Fibroblast of skin of left biceps (primary cell): ENCODE measurements at places on chromosomes 7 and 10.

GRCh38 chr7:106019470-106019820 lies 56.4 kb downstream of the CDHR3 start:
- no peak for DNase-seq

GRCh38 chr7:101733713-101734475 lies 83.5 kb upstream of the CUX1 start:
- no peak for DNase-seq

- no peak for DNase-seq
These were observed 237.4 kb downstream of the SEMA3D start for GRCh38 chr7:84949501-84949900.

DNA sequence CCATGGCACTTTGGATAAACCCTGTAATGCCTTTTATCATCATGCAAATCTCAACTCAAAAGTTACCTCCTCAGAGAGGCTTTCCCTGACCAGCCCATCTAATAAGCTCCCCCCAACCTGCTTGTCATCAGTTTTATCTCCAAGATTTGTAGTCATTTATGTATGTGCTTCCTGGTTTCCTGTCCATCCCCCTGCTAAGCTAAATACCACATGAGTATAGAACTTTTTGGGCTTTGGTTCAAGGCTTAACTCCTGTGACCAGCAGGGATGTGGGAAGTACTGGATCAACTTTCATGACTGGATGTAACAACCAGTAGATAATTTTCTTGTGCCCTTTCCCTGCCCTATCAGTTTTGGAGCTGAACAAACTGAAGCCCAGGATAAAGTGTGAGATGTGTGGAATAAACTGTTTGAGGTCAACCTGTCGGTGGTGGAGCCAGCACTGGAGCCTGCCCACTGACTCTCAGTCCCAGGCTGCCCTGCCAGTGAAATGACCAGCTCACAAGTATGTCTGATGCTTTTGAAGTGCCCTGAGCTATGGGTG lies 148.6 kb downstream of the CYP26A1 start:
- DNase-seq, result no peak

DNA sequence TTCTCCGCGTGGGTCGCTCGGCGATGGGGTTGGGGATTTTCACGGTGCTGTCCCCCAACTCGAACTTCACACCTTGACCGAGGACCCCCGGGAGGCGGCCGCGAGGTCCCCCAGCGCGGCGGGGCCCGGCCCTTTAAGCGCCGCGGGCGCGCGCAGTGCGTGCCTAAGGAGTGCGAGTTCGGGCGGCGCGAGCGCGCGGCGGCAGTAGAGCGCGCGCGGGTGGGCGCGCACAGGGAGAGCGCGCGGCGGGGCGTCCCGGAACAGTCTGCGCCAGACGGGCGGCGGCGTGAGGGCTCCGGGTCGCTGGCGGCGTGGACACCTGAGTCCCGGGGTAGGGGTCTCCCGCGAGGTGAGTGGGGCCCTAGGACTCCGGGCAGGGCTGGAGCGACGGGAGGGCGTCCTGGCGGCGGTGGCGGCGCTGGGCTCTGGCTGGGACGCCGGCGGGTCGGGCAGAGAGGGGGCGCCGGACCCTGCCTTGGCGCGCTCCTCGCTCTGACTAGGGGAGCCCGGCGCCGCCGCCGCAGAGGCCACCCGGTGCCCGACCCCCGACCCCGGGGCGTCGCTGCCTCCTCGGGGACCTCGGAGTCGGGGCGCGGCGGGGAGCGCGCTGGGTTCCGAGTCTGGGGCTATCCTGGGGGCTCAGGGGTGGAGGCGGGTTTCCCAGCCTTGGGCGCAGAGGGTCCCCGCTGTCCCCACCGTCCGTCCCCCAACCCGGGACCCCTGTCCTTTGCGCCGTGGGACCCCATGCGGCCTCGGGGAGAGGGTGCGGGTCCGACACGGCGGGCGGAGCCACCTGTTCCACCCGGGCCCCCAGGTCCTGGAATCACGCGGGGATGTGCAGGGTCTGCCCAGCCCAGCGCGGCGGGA lies at the start of gene PROSER2:
PROSER2 (plus strand) TSS at position 235 of the 867 bp plus-strand sequence. CDS start 28,722 bp downstream, outside the sequence.
- DNase-seq, result no peak

DNA sequence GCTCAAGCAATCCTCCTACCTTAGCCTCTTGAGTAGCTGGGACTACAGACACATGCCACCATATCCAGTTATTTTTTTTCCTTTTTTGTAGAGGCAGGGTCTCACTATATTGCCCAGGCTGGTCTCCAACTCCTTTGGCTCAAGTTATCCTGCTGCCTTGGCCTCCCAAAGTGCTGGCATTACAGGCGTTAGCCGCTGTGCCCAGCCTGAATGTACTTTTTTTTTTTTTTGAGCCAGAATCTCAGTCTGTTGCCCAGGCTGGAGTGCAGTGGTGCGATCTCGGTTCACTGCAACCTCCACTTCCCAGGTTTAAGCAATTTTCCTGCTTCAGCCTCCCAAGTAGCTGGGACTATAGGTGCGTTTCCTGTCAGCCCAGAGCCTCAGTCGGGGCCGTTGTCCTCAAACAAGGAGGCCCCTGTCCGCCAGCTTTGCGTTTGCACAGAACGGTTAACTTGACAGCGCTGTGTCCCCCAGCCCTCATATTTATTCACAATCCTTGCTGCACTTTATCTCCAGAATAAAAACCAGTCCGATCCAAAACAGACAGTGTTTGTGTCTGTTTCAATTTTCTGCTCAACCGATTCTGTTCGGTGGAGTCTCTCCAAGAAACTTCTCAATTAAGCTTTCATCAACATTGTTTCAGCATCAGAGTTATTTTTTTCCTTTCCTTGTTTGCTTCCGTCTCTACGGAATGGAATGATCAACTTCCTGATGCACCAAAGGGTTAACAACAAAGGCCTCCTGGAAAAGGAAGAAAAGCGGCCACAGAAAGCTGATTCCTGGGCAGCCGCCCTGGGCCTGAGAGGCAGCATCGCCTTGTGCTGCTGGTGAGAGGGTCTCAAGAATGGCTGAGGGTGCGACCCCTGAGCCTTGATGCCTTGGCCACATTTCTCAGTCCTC lies 64.5 kb downstream of the PDIA4 start:
- no peak for DNase-seq

DNA sequence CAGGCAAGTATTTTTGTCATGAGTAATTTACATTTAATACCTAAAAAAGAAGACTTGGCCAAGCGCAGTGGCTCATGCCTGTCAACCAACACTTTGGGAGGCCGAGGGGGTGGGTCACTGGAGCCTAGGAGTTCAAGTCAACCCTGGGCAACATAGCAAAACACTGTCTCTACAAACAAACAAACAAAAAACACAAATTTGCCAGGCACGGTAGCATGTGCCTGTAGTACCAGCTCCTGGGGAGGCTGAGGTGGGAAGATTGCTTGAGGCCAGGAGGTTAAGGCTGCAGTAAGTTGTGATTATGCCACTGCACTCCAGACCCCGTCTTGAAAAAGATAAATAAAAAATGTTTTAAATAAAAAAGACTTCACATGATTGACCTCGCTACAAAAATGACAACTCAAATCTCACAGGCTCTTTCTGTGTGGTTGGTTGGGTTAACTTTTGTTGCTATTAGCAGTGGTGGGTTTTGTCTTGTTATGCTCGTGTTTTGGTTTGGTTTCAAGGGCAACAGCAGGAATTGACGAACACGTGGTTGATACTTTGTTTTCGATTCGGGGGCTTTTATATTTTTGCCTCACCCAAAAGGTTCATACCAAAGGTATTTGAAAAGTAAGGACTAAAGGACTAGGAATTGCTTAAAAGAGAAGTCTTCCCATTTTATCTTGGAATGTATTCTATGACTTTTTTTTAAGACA lies 227.2 kb upstream of the MKLN1 start:
- no peak for DNase-seq

- DNase-seq, result no peak
These were observed 55.0 kb upstream of the NKX6-2 start for GRCh38 chr10:132840698-132841614.

- DNase-seq, result no peak
These were observed 100.1 kb upstream of the COL1A2 start for GRCh38 chr7:94294471-94295131.

GRCh38 chr7:108114117-108114841 lies 15.9 kb downstream of the LAMB4 start:
- DNase-seq, result no peak

GRCh38 chr7:44853391-44853790 lies 5.5 kb upstream of the H2AZ2 start:
- DNase-seq, result no peak

- peak; percentile 73 for DNase-seq
These were observed at the start of gene MYOF for GRCh38 chr10:93482145-93482834. Gene MYOF, minus strand, starts transcription at chr10:93482334. Its CDS starts 140 bp downstream, at chr10:93482194.

GRCh38 chr10:59831658-59832503 lies 74.5 kb downstream of the CCDC6 start:
- DNase-seq, result no peak

- DNase-seq, result no peak
These were observed 45.8 kb downstream of the RNLS start for GRCh38 chr10:88537322-88537721.

DNA sequence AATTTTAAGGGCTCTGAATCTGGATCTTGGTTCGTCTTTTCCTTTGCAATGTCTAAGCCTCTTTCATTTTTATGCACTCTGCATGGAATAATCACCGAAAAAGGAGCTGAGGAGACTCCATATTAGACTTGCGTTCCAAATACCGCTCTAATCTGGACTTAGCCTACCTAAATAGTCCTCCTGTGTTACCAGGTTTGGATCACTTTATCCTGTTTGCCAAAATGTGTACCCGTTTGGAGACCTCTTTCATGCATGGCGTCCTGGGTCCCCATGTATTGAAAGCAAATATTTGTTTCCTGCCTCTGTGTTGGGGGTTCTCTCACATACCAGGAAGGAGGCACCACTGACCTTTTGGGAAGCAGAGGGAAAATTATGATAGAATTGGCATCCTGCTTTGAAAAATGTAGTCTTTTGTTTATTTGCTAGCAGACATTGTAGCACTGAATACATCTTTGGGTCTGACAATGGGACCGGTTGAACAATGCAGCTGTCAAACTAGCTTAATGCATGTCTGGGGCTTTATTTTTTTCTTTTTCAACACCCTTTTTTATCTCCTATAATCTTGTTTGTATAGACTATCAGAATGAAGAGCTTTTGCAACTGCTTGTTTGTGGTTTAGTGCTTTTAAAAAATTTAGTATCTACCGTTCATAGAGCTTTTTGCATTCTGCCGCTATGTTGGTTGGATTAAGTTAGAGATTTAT lies 11.8 kb upstream of the CELF2 start:
- no peak for DNase-seq

GRCh38 chr7:10083766-10084165 lies 889.9 kb upstream of the PHF14 start:
- no peak for DNase-seq

DNA sequence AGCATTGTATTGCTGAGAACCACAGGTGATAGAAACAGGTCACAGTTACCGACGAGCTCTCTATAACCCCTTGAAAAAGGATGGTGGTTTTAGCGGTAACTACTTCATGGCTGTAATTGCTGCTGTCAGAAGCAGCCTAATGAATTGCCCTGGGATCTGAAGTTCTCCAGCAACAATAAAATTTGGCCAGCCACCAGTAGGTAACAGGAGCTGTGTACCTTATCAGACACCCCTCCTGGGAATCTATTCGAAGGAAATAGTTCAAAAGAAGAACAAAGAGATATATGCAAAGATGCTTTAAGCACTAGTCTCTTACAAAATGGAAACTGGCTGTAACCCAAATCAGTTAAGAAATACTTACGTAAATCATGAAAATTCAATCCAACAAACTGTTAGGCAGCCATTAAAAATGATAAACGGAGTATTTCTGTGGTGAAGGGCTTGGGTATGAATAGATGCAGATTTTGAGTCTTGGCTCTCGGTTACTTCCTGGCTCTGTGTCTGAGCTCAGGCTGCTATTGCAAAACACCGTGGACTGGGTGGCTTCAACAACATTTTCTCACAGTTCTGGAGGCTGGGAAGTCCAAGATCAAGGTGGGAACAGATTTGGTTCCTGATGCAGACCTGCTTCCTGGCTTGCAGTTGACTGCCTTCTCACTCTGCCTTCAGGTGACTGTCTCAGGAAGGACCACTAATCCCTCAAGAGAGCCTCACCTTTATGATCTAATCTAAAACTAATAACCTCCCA lies 1.6 kb downstream of the MSRB2 start:
- DNase-seq, result peak; percentile 83

DNA sequence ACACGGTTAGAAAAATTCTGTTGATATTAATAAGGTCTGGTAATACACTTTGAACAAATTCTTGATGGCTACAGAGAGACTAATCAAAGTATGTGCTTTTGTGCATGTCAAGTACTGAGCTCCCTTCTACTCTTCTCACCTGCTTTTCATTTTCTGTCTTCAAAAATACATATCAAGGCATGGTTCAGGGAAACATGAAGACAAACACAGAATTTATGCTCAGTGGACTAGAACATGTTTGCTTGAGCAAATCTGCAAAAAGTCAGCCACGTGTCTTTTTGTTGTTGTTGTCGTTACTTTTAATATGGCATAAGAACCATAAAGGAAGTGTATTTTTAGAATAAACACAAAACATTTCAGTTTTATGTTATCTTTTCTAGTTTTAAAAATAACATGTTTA lies 21.9 kb downstream of the CDK13 start:
- no peak for DNase-seq

DNA sequence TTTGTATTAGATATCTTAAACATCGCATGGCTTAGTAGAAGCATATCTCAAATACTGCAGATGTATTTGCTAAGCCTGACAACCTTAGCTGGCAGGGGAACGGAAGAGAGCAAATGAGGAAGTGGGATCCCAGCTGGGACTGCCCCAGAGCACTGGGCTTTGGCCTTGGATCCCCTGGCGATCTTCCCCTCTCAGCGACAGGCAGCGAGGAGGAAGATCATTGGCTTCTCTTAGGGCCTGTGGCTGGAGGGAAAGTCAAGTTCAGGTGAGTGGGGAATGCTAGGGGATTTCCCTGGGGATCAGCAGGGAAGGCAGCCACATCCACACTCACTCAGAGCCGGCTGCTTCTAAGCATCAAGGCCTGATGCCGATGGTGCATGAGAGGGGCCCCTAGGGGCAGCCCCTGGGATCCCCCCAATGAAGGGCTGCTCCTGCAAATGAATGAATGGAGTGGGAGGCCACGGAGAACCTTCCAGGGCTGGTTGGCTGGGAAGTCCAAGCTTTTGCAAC lies 42.0 kb downstream of the LYZL2 start:
- DNase-seq, result no peak
